ENCODE measurements at places on chromosomes 12 and 14.

- no peak for DNase-seq
Observed at GRCh38 chr14:102969060-102969791, 46.8 kb downstream of the AMN start.

DNA sequence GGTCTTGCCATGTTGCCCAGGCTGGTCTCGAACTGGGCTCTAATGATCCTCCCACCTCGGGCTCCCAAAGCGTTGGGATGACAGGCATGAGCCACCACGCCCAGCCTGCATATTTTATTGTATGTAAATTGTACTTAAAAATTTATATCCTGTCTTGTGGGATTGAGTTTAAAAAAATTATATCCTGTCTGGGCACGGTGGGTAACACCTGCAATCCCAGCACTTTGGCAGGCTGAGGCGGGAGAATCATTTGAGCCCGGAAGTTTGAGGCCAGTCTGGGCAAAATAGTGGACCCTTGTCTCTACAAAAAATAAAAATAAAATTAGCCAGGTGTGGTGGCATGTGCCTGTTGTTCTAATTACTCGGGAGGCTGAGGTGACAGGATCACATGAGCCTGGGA, 13.9 kb upstream of the CEBPE start:
- no peak for DNase-seq

DNA sequence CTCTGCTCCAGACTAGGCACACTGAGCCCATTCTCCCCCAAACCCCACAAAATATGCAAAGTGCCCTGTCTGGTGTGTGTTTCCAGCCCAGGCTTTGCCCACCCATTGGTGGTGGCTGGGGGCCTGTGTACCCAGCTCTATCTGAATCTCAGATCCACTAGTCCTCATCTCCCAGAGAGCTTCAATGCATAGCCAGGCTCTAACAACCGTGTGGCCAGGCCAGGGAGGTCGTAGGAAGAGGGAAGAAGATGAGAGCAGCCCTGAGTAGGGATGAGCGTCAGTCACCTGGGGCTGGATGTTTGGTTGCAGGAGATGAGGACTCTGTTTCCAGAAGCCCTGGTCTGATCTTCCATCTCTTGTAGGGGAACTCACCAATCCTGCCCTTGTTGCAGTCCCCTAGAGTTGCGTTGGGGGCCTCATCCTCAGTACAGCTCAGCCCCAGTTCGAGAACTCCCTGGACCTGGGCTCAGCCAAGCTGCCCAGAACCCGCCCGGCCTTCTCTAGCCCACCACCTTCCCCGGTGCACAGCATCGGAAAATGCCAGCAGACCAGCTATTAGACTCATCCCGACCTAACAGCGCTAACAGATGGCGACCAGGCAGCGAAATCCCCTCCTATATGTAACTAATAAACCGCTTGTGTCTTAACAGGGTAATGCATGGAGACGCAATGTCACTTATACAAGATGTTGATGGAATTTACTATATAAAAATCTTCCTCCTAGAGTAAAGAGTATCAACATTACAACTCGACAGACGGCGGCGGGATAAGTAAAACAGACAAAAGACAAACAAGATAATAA, 3.2 kb upstream of the LHX5 start:
- DNase-seq, result no peak

DNA sequence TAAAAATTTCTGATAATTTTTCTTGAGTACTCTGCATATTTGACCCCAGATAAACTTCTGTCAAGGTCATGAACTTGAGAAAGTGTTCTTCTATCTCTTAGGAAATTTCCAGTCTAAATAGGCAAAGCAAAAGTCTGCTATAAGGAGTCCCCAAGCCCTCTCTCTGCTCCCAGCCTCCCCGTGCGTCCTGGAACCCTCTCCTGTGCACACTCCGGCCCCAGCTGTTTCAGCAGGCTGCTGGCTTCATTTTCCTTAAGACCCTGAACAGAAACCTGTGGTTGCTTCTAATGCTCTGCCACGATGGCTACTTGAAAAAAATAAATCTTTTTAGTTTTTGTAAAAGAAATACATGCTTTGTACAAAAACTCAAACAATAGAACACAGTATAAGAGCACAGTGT, 14.7 kb downstream of the KRT2 start:
- DNase-seq, result no peak

GRCh38 chr12:126506426-126507182, 1441.4 kb downstream of the AACS start:
- DNase-seq, result no peak

- no peak for DNase-seq
Observed at GRCh38 chr12:60947533-60947932, 1312.7 kb upstream of the USP15 start.

GRCh38 chr12:19624491-19624890, 185.2 kb downstream of the AEBP2 start:
- no peak for DNase-seq

DNA sequence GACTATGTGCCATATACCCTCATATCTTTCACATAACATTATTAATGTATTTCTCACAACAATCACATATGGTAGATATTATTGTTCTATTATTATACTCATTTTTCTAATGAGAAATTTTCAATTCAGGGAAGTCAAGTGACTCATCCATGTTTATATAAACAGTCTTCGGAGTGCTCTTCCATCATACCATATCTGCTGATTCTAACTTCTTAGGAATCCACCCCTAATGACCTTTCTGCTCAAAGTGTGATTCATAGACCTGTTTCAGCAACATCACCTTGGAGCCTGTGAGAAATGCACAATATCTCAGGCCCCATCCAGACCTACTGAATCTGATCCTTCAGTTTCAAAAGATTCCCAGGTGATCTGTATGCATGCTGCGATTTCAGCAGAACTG, 39.8 kb upstream of the OVCH1 start:
- DNase-seq, result no peak

All from germinal center (tissue), 1 donor.